ENCODE measurements at places on chromosomes 2 and 18.

DNA sequence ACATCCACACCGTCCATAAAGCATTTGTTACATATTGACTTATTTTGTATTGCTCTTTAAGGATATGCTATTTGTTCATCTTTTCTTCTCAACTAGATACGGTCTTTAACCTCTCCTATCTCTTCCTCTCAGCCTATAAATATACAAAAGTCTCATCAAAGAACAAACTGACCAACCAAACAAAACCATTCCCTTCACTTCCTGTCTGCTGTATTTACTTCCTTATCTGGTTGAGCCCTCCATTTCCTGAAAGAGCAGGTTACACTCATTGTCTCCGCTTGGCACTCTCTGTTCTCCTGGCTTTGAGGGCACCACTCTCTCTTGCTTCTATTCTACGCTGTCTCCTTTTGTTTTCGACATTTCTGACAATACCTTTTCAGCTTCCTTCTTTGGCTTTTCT is 431.9 kb upstream of the TCF4 start:
- no peak for DNase-seq

DNA sequence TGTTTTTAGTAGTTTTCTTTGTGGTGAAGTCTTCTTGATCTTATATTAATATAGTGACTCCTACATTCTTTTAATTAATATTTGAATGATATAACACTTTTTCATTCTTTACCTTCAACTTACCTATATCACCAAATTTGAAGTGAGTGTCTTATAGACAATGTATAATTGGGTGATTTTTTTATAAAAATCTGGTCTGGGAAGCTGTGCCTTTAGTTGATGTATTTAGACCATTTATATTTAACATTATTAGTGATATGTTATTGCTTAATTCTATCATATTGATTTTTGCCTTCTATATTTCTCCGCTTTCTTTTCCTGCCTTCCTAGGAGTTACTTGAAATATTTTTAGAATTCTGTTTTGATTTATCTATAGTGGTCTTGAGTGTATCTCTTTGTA is 16.4 kb downstream of the TMEM182 start:
- no peak for DNase-seq

DNA sequence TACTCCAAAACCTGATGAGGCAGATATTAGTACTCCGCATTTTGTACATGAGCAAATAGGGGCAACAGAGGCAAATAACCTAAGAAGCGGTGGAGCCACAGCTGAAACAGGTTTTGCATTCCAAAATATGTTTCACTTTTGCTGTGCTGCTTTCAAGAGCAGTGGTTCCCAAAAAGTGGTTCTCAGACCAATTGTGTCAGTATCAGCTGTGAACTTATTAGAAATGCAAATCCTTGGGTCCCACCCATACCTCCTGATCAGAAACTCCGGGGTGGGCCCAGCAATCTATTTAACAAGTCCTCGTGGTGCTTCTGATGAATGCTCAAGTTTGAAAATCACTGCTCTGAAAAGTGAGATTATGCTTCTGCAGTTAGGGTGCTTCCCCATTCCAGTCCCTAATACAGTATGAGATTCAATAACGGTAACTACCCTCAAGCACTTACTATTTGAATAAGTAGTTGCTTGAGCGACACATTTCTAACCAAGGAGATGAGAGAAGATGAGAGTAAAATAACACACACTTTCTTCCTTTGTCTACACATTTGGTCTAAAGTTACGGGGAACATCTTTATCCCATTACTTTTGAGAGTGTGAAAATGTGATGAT is 17.8 kb upstream of the TCF4 start:
- no peak for DNase-seq

DNA sequence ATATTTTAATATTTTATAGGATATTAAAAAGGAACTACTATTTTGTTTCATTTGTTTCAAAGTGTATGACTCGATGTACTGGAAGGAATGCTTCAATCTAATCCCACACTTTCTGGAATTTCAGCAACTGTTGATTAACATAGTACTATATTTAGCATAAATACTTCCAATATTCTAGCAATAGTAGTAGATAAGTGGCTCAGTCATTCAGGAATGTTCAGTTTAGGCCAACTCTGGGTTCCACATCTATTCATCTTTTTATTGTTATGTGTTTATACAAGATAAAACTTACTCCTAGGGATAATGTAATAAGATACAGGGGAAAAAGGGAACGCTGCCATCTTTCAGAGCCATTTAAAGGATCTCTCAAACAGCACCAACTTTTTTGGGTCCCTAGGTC is 22.3 kb upstream of the ORC2 start:
- no peak for DNase-seq

- no peak for DNase-seq
Observed at GRCh38 chr2:172084395-172084644, 987 bp upstream of the DLX1 start.

DNA sequence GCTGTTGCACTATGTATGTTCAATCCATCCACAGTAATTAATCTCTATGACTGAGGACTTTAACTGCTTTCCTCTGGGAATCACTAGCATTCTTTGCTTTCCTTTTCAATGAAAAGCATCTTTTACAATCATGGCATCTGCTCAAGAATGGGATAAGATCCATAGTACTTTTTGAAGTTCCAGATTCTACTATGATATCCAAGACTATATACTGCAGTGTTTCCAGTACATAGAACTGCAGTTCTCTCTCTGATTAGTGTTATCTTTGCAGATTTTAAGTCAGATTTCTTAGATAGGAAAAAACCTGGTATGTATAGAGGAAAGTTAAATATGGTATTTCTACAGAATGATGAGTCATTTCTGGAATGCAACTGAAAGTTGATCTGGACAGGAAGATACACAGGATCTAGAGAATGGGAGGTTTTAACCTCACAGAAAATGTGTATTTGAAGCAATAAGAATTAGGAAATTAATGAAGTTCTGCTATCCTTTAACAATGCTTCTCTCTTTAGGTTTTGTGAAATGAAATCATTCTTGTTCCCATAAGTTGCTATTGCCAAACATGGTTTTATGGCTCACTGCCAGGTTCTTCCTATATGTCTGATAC is 670.7 kb downstream of the ERBB4 start:
- no peak for DNase-seq

GRCh38 chr2:182020286-182021070 is 34.8 kb downstream of the PPP1R1C start:
- DNase-seq: no peak

DNA sequence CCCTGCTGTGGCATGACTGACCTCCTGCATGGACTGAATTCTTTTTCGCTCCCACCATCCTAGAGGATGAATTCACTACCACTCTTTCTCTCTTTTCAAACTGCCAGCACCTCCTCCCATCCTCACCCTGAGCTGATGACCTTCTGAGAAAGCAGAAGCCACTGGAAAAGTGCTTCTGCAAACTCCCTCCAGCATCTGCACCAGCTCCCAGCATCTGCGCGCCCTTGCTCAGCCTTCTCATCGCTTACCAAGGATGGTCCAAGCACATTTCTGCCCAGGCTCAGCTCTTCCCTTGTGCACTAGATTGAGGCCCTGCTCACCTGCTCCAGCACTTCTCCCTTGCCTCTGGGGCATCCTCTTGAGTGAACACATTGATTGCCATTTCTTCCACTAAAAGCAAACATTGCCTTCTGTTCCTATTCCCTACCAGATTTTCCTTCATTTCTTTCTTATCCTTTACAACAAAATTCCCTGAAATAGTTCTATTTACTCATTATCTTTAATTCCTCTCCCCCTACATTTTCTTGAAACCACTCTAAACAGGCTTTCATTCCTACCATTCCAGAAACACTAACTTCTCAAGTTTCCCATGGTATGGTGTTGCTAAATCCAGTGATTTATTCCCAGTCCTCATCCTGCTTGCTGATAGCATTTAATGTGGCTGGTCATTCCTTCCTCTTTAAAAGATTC is 42.7 kb upstream of the IL1RL1 start:
- no peak for DNase-seq

GRCh38 chr2:19435815-19436214 is 77.4 kb upstream of the OSR1 start:
- no peak for DNase-seq

- DNase-seq: no peak
Observed at GRCh38 chr2:178796079-178796677, 11.0 kb downstream of the TTN start.

DNA sequence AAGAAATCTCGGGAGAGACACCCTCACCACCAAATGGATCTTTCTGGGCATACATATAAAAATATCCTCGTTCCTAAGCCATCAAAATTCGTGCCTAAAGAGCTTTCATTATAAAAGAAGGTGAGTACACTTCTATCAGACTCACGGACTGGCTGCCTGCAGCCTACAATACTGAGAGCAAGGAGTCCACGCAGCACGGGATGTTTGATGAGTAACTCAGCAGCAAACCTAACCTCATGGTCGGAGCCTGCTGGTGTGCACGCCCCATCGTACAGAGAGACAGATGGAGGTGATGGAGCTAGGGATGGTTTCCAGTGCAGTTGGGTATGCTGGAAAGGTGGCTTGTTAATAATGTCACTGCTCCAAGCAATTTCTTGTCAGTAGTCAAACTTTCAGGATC is 256.2 kb downstream of the FIGN start:
- DNase-seq: no peak

DNA sequence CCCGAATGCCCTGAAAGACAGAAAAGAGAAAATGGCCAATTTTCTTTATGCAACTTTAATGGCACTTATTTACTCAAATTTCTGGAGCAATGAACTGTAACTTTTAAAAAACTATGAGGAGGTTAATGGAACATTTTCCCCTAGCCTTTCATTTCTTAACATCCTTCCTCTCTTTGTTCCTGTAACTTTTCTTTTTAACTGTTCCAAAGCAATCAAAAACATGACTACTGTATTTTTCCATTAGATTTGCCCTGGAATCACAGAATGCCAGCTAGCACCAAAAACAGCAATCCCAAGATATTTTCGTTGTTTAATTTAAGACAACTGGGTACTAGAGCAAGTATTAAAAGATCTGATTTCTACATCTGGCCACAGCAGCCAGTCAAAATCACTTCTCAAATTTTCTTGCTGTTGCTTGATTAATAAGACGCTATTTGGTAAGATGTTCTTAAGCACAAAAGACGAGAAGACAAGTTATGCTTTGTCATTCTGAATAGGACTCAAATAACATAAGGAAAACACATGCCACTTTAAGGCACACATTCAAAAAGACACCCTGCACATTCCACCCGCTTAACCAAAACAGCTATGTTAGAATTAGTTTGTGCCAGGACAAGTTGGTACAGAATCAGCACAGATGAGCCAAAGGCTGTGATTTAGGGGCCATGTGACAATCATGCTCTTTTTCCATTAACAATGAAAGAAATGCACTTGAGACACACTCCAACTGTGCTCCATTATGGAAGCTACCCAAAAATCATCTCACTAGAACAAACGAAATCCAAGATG is 3.6 kb downstream of the STARD7 start:
- peak; percentile 30 for DNase-seq

DNA sequence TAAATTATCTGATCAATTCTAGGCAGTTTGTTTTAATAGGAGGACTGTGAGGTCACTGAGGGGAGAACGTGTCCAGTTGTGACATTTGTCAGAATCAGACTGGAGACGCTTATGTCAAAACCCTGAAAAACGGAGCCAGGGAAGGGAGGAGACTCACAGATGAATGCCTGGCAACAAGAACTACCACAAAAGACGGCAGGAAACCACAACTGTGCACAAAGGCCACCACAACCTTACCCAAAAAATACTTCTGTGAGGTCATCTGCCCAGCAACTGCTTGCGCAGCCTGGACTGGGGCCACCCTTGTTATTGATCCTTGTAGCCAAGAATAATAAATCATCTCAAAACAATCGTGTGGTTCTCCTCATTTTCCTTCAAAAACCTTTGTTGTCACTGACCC is 173.0 kb upstream of the ALKAL2 start:
- no peak for DNase-seq

DNA sequence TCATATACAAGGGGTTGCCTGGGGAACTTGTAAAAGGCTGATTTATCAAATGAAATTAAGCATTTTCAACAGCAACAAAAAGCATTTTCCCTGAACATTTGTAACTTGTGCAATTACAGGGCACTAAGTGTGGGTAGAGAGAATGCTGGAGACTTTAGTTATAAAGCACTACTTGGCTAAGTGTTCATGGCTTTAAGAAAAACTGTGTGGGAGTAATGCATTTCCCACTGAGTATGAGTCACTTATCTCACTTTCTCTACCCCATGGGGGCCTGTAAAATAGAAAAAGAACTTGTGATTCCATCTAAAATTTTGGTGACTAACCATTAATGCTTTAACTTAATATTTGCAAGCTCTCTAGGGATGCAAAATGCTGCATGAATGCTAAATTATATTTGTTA is 193.4 kb downstream of the CCDC102B start:
- no peak for DNase-seq

DNA sequence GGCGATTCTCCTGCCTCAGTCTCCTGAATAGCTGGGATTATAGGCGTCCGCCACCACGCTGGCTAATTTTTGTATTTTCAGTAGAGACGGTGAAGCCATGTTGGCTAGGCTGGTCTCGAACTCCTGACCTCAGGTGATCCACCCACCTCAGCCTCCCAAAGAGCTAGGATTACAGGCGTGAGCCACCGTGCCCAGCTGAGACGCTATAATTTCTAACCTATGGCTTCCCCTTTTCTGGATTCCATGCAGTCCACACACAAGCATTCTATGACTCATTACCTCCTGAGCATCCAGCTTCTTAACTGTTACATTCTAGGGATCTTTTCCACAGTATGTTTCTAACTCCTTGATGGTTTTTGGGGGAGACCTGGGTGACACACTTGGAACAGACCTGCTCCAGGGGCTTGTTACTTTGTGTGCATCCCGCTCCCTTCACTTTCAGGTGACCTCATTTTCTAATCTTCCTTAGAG is 11.8 kb upstream of the KCMF1 start:
- DNase-seq: no peak

DNA sequence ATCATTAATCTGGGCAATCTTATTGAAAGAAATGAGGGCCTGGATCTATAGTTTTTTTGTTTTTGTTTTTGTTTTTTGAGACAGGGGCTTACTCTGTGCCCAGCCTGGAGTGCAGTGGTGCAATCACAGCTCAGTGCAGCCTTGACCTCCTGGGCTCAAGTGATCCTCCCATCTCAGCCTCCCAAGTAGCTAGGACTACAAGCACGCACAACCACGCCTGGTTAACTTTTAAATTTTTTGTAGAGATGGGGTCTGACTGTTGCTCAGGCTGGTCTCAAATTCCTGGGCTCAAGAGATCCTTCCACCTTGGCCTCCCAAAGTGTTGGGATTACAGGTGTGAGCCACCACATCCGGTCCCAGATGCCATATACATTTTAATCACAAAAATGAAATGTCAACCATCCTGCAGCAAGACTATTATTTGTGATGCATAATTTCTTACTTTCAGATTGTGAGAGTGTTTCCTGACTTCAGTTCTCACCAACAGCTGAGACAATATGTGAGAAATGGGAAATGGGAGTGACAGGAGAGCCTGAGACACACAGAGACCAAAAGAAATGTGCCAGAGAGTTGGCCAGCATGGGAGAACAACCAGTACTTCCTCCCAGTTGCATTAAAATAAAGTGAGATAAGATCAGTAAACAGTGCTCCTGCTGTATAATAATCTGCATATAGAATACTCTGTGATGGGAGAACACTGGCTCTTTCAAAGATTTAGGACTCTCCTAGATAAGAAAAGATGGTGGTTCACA is 87.6 kb downstream of the METTL8 start:
- no peak for DNase-seq
